ENCODE measurements at places on chromosomes 5 and 9.

- no peak for DNase-seq
Measured at GRCh38 chr5:66653325-66653724, 57.1 kb downstream of the MAST4 start.

DNA sequence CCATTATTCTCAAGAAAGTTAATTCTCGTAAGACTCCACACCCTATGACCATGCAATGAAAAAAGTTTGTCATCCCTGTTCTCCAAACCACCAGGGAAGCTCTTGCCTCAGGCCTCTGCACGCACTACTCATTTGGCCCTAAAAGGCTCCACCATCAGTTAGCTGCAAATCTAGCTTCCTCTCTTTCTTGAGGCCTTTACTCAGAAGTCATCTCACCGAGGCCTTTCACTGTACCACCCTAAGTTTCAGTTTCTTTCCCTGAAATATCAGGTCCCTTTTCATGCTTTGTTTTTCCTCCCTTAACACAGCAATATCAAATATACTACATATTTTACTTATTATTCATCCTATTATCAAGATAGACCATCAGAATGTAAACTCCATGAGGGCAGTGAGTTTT lies 39.1 kb downstream of the OXCT1 start:
- DNase-seq: no peak

DNA sequence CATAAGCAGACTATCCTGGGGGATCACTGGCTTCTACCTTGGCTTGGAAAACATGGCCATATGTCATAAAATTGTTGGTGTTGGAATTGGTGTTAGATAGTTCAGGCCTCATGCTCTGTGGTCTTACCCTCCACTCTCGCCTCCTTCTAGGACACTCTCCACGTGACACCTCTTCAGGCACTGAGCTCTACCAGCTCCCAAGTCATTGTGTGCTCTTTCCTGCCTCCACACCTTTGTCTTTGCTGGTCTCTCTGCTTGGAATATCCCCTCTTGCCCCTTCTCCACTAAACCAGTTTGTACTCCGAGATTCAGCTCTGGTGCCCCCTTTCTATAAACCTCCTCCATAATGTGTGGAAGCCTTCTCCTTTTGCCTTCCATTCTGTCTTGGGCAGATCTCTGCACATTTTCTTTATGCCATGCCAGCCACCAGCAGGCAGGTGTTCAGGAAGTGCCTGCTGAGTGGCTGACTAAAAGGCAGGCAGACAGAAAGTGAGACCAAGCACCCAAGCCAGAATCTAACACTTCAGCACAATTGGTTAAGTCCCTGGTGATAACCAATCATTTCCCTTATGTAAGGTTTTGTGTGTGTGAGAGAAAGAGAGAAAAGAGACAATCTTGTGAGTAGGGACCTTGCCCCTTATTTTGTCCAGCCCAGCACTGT lies 37.7 kb downstream of the SAR1B start:
- no peak for DNase-seq

GRCh38 chr5:14306329-14306815 lies 163.2 kb downstream of the TRIO start:
- DNase-seq: no peak

- no peak for DNase-seq
Measured at GRCh38 chr5:156186760-156187159, 140.2 kb upstream of the SGCD start.

DNA sequence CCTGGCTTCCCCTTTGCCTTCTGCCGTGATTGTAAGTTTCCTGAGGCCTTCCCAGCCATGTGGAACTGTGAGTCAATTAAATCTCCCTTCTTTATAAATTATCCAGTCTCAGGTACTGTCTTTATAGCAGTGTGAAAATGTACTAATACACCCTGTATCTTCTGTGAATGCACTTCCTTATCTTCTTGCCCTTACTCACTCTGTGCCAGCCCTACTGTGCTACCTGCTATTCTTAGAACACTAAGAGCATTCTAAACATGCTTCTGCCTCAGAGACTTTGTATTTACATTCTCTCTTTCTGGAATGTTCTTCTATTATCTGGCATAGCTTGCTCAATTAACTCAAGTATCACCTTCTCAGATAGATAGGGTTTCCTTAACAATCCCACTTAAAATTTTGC lies 164.4 kb upstream of the EDIL3 start:
- DNase-seq: no peak

- DNase-seq: no peak
Measured at GRCh38 chr5:107952450-107952849, 281.7 kb upstream of the EFNA5 start.

GRCh38 chr5:139670369-139671095 lies 22.4 kb downstream of the CXXC5 start:
- DNase-seq: no peak

All from stimulated activated CD8-positive, alpha-beta memory T cell treated with anti-CD3 and anti-CD28 coated beads, Interleukin-7, amount 100 ng/mL, for 4 hours (primary cell).